Activated CD4-positive, alpha-beta T cell treated with anti-CD3 and anti-CD28 coated beads, Interleukin-2, amount 50 U/mL, for 4 hours (primary cell): ENCODE measurements at places on chromosomes 3 and 15.

GRCh38 chr3:13040361-13041074, 32.7 kb downstream of the IQSEC1 start:
- peak; percentile 16 for DNase-seq

- no peak for DNase-seq
Observed at GRCh38 chr3:178343433-178344038, 192.7 kb upstream of the KCNMB2 start.

- no peak for DNase-seq
Observed at GRCh38 chr3:97793420-97794019, 28.3 kb upstream of the CRYBG3 start.

DNA sequence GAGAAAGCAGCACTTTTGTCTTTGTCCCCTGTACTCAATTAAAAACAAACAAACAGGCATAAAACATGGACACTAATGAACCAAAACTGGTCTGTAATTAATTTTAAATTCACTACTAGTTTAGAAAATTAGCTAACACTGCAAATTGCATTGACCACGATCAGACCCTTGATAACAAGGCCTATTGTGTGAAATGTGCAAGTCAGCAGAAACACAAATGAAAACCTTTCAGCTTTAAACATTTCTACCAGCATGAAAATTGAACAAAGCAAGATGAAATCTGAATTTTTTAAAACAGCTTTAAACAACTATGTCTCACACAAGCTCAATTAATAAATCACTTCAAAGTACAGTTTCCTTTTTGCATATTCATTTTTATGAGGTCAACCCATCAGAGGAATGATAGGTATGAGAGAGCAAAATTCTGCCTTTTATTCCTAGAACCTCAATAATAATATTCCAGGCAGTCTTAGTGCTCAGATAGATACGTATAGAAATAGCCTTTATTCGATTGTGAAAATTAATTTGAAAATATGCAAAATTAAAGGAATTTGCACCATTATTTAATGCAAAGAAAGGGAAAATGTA, 27.0 kb upstream of the CHMP2B start:
- DNase-seq = no peak

DNA sequence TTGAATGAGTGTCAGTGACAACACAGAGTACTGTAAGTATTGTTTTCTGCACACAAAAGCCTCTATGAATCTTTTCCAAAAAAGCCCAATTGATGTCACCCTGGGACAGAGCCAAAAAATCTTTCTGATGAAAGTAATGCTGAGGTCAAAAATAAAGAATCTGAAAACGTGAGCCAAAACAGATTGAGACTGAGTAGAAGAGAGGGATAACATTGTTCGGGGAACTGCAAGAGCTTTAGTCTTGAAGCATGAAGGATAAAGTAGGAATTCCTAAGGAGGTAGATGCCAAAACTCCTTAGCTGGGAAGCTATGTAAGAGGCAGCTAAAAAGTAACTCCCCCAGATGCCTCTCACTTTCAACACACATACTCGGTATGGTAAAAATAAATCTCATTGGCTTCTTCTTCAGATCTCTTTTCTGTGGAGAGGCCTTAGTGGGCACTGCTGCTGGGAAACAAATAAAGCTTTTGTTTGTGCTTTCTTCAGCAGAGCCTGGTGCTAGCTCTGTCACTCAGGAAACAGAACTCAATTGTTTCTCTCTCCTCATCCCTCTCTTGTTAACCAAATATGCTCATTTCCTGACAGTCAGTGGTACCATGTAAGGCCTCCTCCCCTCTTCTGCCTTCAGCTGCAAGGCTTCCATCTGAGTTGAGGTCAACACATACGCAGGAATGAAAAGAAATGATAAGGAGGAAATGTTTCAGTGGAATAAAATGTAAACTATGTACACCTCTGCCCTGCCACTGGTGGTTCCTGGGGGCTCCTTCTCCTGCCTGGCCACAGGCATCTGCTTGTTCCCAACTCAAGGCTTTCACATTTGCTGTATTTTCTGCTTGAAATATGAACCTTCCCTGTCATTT, 58.1 kb downstream of the CD200 start:
- no peak for DNase-seq

DNA sequence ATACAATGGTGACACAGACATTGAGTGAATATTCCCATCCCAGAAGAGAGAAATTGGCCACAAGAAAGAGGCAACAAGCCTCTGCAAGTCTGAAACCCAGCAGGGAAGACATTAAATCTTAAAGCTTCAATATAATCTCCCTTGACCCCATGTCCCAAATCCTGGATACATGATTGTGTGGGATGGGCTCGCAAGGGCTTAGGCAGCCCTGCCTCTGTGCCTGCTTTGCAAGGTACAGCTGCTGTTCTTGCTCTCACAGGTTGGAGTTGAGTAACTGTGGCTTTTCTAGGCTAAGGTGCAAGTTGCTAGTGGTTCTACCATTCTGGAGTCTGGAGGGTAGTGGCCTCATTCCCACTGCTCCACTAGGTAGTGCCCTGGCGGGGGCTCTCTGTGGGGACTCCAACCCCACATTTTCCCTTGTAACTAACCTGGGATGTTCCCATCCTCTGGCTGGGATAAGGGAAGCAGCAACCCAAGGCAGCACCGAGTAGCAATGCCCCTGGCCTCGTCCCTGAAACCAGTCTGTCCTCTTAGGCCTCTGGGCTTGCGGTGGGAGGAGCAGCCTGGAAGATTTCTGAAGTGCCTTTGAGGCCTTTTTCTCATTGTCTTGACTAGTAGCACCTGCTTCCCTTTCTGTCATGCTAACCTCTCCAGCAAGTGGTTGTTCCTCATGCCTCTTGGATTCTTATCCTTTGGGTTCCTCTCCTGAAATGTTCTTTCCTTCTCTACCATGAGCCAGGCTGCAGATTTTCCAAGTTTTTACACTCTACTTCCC, 90.0 kb downstream of the FAM174B start:
- no peak for DNase-seq

DNA sequence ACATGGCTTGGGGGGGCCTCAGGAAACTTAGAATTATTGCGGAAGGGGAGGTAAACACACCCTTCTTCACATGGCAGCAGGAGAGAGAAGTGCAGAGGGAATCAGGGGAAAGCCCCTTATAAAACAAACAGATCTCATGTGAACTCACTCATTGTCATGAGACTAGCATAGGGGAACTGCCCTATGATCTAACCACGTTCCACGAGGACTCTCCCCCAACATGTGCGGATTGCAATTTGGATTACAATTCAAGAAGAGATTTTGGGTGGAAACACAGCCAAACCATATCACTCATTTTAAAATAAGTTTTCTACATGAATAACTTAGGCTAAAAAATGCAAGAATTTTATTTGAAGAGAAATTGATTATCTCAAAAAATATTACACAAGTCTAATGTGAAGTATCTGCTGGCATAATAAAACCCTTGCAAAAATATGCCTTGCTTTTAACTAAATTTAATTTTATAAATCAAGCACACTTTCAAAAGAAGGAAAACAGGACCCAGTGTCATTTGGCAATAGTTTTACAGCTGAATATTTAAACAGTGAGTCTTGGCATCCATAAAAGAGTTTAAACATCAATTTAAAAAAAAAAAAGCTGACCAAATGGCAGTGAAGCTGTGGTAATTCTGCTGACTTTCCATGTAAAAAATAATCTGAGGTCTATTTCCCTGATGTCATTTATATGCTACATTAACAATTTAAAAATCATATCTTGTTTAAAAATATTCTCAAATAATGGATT, 1057.2 kb downstream of the NAALADL2 start:
- DNase-seq = no peak

- no peak for DNase-seq
Observed at GRCh38 chr3:119697394-119697793, 5.4 kb upstream of the CFAP91 start.

DNA sequence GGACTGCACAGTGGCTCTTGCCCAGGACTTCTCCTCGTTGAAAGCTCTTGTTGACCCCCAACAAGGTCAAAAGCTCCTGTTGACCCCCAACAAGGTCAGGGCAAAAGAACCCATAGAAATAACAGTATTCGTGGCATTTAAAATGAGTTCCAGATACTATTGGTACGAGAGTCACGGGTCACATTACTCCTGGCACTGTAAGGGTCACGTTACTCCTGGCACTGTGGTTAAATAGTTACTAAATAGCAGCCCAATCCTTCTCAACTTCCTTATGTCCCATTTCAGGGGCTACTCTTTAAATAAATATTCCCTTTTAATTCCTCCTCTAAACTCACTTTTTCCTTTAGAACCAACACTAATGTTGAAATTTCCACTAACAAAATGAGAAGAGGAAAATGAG, 18.2 kb upstream of the ADCY5 start:
- no peak for DNase-seq

DNA sequence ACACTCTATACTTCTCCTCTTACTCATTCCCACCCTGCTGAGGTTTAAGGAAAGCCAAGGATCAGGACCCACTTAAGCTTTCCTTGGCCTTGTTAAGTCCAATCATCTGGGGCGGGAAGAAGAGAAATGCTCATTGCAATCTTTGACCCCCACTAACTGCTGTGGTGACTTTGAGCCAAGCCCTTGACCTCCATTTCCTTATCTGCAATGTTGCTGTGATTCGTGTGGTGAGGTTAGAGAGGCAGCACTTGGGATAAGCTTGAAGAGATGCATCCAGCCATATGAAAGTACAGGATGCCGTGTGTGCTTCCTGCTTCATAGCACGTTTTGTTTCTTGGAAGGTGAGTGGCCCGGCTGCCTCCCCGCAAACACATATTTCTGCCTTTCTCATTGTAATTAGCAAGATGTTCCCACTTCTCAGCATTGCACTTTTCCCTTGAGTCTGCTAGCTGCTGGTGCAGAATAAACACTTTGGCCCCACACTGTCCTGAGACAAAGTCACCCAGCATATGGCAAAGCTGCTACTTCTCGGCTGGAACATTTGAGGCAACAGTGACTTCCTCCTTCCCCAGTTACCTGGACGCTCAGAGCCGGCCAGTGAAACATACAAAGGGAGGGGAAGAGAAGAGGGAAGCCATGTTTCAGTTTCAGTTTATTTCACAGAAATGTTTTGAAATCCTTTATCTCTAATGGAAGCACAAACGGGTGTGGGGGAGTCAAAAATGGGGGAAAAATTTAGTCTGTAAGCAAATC, 10.5 kb upstream of the NUDT16 start:
- no peak for DNase-seq

DNA sequence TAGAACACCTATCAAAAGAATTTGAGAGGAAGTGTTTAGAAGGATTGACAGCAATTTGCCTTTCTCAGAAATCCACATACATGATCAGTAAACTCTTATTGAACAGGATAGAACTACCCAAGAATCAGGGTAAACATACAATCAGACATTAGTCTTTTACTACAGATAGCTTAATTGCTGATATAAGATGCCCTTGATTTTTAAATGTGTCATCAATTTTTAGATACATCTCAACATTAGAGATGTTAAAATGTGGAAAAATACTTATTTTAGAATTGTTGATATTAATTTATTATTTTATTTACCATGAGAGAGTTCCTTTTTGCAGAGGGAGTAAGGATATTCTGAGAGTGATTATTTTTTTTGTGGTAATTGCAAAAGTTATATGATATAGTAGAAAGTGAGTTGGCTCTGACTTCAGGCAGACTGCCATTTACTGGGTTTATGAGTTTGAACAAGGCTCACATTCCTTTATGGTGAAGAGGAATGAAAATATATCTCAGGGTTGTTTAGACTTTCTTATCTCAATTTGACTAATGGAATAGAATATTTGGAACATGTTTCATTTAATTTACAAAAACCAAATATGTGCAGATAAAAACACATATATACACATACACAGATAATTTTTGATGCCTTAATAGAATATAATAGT, 302.8 kb upstream of the GOLIM4 start:
- DNase-seq = no peak
